ENCODE measurements at places on chromosomes 2 and 18. TPM values are rescaled to one million over a fixed set of nuclear protein-coding genes. Genes with fewer than 3 reads are reported as not detected.

The SERPINB13 gene
- not detected for total RNA-seq

The C1QL2 gene
- total RNA-seq, result not detected

The PSMD14 gene
- 193 TPM for total RNA-seq

The EN1 gene
- under 0.01 TPM for total RNA-seq

The GAREM2 gene
- 0.22 TPM for total RNA-seq

The HNMT gene
- 61.4 TPM for total RNA-seq

The FKBP7 gene
- total RNA-seq, result 53.5 TPM

The GPR148 gene
- 0.12 TPM for total RNA-seq

The RGPD3 gene
- total RNA-seq, result 0.37 TPM

The PIGN gene
- 62.9 TPM for total RNA-seq

The PLCD4 gene
- total RNA-seq, result 2.6 TPM

The TLX2 gene
- total RNA-seq, result not detected

The COL3A1 gene
- 1,747 TPM for total RNA-seq

The NEU4 gene
- not detected for total RNA-seq

The SCN9A gene
- 43.0 TPM for total RNA-seq

The SULT1C4 gene
- not detected for total RNA-seq

The AQP12A gene
- not detected for total RNA-seq

The SKOR2 gene
- total RNA-seq, result not detected

The NYAP2 gene
- not detected for total RNA-seq

The ITPRIPL1 gene
- 5.1 TPM for total RNA-seq

The CD207 gene
- not detected for total RNA-seq

The RESP18 gene
- not detected for total RNA-seq

The DSG3 gene
- total RNA-seq, result under 0.01 TPM

The INHA gene
- total RNA-seq, result 0.50 TPM

The TUBB8B gene
- total RNA-seq, result not detected

The EFR3B gene
- 0.87 TPM for total RNA-seq

The IL1RN gene
- total RNA-seq, result not detected

The DOK1 gene
- 35.0 TPM for total RNA-seq

The ANKRD30B gene
- total RNA-seq, result 0.55 TPM

The AQP12B gene
- total RNA-seq, result not detected

The LTBP1 gene
- total RNA-seq, result 502 TPM

The NT5C1B gene
- 0.33 TPM for total RNA-seq

The MITD1 gene
- total RNA-seq, result 32.1 TPM

The ARHGAP28 gene
- 5.9 TPM for total RNA-seq

The MDH1B gene
- total RNA-seq, result 1.6 TPM

The DARS1 gene
- total RNA-seq, result 148 TPM

The ZNF532 gene
- total RNA-seq, result 39.5 TPM

The CLHC1 gene
- 11.5 TPM for total RNA-seq

Data from uterine smooth muscle cell (primary cell).